ENCODE measurements at places on chromosomes 12 and 14.

- no peak for DNase-seq
These were observed 18.2 kb upstream of the IFT81 start for GRCh38 chr12:110105986-110106385.

- no peak for DNase-seq
These were observed 205.3 kb upstream of the HMGA2 start for GRCh38 chr12:65619018-65619417.

- no peak for DNase-seq
These were observed 10.7 kb upstream of the ATP2A2 start for GRCh38 chr12:110270125-110270962.

DNA sequence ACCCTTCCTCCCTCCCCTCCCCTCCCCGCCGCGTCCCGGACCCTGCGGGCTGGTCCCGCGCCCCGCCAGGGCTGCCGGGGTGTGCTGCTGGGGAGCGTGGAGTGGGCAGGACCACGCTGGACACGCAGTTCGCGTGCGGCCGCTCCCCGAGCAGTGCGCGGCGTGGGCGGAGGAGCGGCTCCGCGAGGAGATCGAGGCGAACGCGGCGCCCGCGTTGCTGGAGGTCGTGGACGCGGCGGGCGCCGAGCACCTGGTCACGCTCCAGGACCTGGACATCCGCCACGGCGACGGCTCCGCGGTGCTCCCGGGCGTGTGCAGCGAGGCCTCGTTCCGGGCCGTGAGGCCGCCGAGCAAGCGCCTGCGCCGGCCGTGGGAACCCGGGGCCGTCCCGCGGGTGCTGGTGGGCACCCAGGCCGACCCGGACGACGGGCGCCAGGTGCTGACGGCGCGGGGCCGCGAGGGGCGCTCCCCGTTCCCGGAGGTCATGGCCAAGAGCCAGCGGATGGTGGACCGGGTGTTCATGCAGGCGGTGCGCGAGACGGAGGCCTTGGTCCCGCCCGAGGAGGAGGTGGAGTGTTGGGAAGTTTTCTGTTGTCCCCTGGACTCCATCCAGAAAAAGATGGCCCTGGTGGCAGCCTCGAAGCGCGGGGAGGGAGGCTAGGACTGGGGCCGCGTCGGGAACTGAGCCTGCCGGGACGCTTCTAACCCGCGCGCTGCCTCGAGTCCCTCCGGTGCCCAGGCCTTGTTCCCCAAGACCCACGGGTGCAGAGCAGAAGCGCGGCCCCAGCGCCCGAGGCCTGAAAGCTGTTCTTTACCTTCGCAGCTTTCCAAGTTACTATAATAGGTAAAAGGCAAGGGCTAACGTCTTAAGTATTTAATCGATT lies 54.7 kb upstream of the EIF5 start:
- DNase-seq = no peak

DNA sequence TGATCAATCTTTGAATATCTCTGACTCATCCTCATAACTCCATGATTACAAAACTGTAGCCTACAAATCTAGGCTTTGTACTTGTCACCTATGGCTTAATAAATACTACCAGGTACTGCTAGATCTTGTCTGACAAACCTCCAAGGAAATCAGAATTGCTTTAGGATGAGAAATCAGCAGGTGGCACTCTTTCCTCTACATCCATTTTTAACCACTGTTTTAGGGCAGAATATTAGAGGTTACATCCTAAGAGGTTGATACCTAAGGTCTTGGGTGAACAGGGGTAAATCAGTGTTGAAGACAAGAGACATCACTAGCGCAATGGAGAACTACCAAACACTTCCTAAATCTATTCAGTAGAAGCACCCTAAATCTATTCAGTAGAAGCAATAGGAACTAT lies 63.1 kb upstream of the SOX5 start:
- DNase-seq = no peak
